Fibroblast of lung (primary cell): ENCODE measurements at places on chromosomes 16 and 17.

DNA sequence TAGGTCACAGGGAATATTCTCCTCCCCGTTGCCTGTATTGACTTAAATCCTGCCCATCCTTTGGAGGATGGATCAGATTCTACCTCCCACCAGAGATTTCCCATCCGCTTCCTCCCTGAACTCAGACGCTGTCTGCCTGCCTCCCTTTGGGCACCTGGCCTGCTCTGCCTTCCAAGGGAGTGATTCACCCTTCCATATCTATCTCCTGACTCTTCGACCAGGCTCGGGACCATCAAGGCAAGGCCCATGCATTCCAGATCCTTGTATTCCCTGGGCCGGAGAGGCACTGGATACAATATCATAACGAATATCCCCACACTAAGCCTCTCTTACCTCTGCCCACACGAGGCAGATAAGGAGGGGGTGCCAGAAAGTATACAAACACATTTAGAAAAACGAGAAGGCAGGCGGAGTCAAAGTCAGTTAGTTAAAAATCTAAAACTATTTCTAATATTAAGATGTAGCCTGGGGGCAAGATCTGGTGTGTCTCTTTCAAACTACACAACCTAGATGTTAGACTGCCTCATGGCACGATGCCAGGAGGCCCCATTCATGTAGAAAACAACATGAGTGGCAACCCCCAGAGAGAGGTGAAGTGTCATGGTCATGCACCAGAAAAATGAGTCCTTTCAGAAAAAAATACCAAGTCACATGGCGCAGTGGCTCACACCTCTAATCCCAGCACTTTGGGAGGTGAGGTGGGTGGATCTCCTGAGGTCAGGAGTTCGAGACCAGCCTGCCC lies 9.2 kb downstream of the PMP22 start:
- peak; percentile 89 for DNase-seq

GRCh38 chr16:73384506-73385089 lies 336.7 kb upstream of the ZFHX3 start:
- DNase-seq: no peak

- no peak for DNase-seq
Measured at GRCh38 chr16:66273053-66273452, 93.4 kb upstream of the CDH5 start.

GRCh38 chr16:86016201-86016965 lies 117.4 kb downstream of the IRF8 start:
- DNase-seq: peak; percentile 73

DNA sequence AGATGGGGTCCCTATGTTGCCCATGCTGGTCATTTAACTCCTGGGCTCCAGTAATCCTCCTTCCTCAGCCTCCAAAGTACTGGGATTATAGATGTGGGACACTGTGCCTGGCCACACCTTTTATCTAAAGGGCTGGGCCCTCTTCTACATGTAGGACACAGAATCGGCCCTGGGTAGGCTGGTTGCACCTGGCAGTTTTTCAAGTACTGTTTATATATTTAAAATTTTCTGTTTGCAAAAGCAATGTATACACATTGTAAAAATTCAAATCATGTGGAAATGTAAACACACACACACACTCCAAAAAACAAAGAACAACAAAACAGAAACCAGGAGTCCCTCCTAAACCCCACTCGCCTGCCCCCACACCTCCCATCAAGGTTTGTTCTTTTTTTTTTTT lies 28.1 kb upstream of the SIAH1 start:
- no peak for DNase-seq

- no peak for DNase-seq
Measured at GRCh38 chr16:27389272-27389961, 12.6 kb upstream of the IL21R start.

- DNase-seq: peak; percentile 7
Measured at GRCh38 chr16:48862087-48862532, 252.1 kb upstream of the N4BP1 start.

- DNase-seq: no peak
Measured at GRCh38 chr16:55661941-55662643, 6.3 kb downstream of the SLC6A2 start.

DNA sequence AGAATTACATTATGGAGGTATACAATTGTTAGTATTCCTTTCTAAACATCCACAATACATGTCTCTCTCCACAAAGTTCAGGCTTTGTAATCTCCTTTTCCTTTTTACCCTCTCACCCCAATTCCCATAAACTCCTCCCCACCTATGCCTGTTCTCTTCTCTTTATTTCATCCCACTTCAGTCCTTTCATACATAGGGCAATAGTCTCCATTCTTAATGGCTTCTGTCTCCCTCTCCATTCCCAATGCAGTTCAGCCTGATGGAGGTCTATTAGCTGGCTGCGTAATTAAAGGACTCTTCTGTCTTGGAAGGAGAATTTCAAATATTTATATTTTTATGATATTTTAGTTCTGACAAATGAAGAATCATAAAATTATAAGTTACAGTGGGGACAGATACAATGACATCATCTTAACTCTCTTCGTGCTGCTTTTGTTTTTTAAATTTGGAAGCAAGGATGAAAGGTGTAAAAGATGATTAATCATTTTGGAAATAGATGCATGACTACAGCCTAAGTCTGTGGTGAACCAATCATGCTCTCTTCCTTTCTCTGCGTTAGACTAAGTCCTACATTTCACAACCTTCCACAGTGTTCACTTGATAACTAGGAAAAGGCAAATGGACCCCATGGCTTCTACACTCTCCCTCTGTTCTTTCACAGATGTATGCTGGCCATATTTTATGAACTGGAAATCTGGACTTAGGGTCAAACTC lies 11.2 kb upstream of the FAM20A start:
- DNase-seq: no peak

DNA sequence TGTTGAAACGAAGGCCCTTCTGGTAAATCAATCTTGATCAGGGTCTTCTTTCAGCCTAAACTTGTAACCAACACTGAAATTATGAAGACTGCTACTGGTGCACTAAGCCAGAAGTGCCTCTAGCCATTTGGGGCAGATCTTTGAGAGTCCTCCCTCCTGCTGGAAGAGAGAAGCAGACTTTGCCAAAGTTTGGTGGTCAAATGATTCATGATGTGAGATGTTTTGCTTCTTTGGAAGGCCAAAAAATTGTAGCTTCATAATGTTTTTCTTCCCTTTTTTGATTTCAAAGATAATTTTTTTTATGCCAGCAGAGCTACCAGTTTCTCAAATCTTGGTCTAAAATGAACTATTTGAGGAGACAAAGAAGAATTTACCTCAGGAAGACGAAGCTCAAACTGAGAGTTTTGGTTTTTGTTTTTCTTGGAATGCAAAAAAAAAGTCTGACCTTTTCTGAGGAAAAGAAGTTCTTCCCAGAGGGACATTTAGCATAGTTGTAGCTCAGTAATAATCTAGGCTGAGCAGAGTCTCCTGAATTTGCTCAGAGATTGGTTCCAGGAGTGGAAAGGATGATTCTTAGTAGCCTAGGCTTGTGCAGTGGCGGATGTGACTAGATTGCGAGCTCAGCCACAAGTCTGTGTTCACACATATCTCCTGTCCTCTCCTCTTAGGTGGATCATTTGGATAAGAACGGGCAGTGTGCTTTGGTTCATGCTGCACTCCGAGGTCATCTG lies 50.9 kb downstream of the CYB561 start:
- peak; percentile 88 for DNase-seq

DNA sequence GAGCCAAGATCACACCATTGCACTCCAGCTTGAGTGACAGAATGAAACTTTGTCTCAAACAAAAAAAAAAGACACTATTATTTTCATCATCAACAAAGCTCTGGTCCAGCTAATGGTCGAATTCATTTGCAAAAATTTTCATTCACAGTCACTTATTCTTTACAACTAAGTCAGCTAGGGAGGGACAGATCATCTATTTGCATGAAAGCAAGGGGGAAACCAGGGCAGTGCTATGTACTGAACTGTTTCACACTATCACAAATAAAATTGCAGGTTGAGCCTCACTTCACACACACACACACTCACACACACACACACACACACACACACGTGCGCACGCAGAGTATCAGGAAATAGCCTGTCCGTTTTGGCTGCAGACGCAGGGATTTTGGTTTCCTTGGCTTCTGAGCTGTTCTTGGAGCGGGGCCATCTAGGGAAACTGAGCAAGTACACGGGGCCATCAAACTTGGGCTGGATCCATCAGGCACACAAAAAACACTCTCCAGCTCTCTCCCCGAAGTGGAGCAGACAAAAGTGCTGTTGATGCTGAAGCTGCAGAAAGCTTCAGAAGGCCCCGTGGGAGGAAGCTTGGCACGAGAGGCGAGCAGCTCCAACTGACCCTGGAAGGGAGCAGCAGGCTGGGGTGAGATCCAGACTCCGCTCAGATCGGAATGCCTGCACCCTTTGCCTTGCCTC lies 44.3 kb upstream of the HELZ start:
- peak; percentile 64 for DNase-seq

DNA sequence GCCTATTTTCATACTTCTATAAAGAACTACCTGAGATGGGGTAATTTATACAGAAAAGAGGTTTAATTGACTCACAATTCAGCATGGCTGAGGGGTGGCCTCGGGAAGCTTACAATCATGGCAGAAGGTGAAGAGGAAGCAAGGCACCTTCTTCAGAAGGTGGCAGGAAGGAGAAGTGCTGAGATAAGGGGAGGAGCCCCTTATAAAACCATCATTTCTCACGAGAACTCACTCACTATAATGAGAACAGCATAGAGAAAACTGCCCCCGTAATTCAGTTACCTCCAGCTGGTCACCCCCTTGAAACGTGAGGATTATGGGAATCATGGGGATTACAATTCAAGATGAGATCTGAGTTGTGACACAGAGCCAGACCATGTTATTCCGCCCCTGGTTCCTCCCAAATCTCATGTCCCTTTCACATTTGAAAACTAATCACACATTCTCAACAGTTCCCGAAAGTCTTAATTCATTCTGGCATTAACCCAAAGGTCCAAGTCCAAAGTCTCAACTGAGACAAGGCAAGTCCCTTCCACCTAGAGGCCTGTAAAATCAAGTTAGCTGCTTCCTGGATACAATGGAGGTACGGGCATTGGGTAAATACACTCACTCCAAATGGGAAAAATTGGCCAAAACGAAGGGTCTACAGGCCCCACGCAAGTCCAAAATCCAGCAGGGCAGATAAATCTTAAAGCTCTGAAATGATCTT lies 237.7 kb downstream of the CDH13 start:
- DNase-seq: no peak

DNA sequence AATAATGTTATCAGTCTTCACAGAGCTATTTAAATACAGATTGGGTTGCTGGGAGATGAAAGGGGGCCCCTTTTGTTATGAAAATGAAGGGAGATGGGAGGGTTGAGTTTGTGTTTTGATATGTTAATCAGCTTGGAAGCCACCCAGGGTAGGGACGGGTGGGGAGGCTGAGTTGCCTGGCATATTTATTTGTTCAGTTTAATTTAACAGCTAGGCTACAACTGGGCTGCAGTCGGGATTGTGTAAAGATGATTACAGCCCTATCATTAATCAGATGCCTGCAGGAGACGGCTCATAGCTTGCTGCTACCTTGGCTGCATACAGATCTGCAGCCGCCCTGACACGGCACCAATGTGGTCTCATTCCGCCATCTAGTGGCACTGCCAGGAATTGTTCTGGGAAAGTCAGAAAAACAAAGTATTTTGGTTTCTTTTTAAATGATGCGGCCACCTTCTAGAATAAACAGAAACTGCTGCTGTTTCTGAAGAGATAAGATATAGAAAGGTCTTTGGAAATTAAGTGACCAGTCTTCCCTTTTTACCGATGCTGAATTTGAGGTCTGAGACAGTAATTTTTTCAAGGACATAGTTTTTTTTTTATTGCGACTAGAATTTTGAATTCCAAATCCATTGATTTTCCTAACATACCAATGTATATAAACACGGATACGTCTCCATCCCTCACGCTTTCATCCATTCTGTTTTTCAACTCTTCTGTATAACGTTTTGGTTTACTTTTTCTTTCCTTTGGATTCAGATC lies 458.0 kb upstream of the ASIC2 start:
- peak; percentile 59 for DNase-seq

- no peak for DNase-seq
Measured at GRCh38 chr17:12693640-12694039, 27.9 kb downstream of the MYOCD start.

- no peak for DNase-seq
Measured at GRCh38 chr17:4490637-4491061, 8.0 kb upstream of the SPNS2 start.

DNA sequence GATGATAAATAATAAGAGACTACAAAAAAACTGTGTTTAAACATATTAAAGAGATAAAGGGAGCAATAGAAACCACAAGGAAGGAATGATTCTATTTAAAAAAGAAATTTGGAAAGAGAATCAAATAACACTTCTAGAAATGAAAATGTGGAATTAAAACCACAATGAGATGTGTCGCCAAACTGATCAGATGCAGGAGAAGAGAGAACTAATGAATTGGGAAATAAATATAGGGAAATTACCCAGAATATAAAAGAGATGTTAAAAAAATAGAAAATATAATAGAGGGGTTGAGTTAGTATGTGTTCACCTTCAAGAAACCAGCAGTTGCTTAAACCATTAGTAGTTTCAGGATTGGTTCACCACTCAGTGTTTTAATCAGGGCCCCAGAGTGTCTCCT lies 48.7 kb upstream of the ADORA2B start:
- no peak for DNase-seq

DNA sequence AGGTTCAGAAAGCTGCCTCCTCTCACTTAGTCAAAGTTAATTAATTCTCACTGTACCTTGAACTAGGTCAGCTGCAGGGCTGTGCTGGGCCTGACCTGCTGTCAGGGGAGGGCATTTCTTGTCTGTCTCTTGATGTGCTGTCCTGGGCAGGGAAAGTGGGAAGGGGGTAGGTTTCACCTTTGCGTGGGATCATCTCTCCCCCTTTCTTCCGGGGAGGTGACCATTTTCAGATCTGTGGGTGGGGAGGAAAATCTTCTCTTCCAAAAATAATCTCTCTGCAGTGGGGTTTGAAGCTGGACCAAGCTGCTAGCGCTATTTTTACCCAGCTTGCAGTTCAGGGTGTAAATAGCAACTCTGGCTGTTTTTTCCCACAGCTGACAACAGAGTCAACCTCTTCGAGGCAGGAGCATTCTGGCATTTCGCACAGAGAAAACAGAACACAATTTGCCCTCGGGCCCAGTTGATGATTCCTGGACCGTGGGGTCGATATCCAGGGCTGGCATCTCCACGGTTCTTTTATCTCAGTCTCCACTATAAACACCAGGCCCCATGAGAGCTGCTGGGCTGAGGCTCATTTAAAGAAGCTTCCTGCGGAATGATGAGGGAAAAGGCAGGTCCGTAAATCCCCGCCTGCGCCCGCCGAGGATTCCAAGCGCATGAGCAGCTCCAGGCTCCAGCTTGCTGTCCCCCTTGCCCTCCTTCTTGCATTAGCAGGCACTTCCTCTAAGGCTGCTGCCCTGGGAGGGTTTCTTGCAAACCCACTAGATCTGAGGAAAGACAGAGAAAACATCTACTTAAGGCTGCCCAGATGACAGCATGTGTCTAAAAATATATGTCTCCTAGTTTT lies 93.9 kb downstream of the YPEL2 start:
- DNase-seq: peak; percentile 26
